ENCODE measurements at places on chromosomes 13 and 19.
A peak's percentile ranks its signal among the peaks of the same experiment; 100 is the strongest.

- DNase-seq: no peak
Measured at GRCh38 chr13:49539313-49539712, 43.6 kb downstream of the PHF11 start.

GRCh38 chr19:45621976-45622503 is 17.2 kb downstream of the EML2 start:
- no peak for DNase-seq

- DNase-seq: no peak
Measured at GRCh38 chr13:37429976-37430375, 168.6 kb downstream of the POSTN start.

DNA sequence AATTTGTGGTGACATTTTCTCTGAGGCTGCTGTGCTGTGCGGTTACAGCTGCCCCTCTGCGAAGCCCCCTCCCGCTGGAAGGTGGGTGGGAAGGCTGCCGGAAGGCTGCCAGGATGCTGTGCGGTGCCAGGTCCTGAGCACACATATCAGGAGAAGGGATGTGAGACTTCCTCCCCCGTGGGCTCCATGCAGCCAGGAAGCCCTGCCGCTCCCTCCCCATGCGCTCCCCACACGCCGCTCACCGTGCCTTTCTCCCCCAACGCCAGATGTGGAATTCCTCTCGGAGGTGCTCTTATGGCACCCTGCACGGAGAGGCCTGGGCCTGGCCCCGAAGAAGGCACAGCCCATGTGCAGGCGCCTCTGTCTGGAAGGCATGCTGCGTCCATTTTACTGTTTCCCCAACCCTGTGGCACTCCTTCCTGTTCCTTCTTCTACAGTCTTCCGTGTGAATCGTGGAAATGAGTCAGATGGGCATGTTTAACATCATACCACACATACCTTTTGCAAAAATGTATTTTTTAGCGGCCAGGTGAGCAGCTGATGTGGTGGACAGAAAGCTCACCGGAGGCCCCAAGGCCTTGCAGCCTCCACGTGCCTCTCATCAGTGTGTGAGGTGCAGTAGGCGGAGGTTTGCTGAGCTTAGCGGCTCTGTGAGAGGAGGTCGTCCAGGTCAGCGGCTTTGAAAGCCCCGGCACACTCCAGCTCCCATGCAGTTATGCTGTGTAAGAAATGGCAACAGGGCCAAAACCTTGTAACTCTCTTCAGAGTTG is 88.0 kb downstream of the ATP11A start:
- DNase-seq: no peak

DNA sequence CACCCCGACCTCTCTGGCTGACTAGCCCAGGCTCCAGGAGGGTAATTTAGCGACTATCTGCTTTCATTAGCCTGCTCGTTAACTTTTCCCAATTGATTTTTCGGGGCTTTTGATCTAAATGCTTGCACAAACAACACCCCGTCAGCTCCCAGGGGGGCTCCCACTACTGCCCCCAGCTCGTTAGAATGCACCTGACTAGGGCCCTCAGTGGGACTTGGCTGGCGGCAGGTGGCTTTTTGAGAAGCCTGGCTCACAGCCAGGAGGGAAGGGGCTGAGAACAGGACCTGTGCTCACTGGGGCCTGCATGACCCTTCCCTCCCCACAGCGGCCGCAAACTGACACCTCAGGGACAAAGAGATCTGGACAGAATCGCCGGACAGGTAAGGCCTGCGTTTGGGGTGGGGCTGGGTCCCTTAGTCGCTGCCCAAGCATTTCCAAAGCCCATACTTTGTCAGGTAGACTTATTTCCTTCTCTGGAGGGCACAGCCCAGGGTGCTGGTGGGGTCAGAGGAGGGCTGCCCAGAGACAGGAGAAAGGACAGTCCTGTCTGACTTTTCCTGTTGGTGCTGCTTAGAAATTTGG is 7.6 kb upstream of the CD79A start:
- no peak for DNase-seq

GRCh38 chr13:40251343-40252032 is 415.0 kb downstream of the FOXO1 start:
- no peak for DNase-seq

GRCh38 chr13:35716729-35717128 is 240.2 kb upstream of the MAB21L1 start:
- no peak for DNase-seq

- no peak for DNase-seq
Measured at GRCh38 chr13:20997301-20998161, 63.9 kb downstream of the LATS2 start.

GRCh38 chr13:39144941-39145533 is 106.8 kb downstream of the NHLRC3 start:
- DNase-seq: peak; percentile 30

GRCh38 chr19:49677231-49677900 is at the start of gene PRMT1:
Gene PRMT1, plus strand, starts transcription at chr19:49677271. Its CDS starts 10 bp downstream, at chr19:49677281.
- DNase-seq: no peak

DNA sequence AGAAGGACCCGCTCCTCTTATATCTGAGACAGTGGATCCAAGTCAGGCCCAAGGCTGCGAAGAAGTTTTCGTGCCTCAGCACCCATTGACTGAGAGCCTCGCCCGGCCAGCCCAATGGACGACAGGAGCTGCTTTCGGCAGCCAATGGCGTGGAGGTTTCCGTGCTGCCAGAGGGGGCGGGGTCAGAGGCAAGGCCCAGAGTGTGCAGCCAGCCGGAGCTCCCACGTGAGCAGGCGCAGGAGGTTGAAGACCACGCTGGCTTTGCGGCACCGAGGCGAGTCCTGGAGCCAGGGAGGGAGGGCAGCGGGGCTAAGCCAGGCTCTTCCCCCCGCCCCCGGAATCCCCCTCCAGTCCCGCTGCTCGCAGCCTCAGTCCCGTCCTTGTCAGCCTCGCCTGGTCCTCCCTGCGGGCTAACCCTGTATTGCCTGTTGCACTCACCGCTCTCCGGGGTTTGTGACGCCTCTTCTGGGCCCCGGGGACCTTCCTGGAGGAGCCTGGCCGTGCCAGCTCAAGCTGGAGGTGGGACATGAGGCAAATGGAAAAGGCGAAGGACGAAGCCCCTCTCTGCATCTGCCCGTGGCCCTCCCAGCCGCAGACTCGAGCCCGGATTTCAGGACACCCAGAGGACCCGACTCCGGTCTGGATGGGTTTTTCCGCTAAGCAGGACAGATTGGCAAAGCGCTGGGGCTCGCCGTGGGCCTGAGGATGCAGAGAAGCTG is 1.5 kb downstream of the IFNL4 start:
- no peak for DNase-seq

- no peak for DNase-seq
Measured at GRCh38 chr19:29724746-29725145, 9.7 kb upstream of the C19orf12 start.

- DNase-seq: no peak
Measured at GRCh38 chr13:48194379-48194754, 38.6 kb upstream of the ITM2B start.

GRCh38 chr19:13861392-13861713 is 15.6 kb upstream of the NANOS3 start:
- no peak for DNase-seq
